Vagina (tissue), 2 donors: ENCODE measurements at places on chromosomes 6 and 20. TPM values are rescaled to one million over a fixed set of nuclear protein-coding genes. Genes with fewer than 3 reads are reported as not detected.

The AVP gene
- total RNA-seq = not detected

The HLA-DPB1 gene
- 94.8 TPM for total RNA-seq

The BRPF3 gene
- total RNA-seq = 18.7 TPM

The SYNDIG1 gene
- 3.2 TPM for total RNA-seq

The ABHD16B gene
- total RNA-seq = not detected

DNA sequence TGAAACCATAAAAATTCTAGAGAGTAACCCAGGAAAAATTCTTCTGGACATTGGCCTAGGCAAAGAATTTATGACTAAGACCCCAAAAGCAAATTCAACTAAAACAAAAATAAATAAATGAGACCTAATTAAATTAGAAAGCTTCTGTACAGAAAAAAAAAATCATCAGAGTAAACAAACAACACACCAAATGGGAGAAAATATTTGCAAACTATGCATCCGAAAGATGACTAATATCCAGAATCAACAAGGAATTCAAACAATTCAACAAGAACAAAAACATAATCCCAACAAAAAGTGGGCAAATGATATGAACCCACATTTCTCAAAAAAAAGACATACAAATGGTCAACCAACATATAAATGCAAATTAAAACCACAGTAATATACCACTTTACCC, 242.6 kb upstream of the CDYL start:
- DNase-seq = no peak

DNA sequence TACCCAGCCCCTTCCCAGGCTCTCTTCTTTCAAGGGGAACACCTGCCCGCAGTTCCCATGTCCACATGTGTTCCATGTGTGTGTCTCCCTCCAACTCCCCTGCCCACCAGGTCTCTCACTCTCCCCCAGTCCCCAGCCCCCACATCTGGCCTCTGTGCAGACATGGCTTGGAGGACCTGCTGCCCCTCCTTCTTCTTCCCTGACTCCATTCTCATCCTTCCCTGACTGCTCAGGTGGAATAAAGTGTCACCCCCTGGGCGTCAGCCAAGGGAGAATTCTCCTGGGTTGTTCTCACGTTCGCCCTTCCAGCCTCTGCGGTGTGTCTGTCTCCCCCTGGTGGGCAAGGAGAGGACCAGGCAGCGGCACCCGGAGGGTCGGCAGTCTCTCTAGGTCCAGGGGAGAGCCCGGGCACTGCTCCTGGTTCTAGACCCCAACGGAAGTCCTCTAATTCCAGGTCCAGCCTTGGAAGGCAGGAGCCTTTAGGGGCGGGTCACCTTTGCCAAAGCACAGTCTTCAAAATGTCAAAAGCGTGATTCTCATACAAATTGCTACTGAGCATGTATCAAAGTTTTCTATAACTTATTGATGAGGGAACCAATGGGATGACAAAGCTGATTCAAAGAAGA, 50.5 kb downstream of the EBF4 start:
- DNase-seq = peak; percentile 79

- DNase-seq = no peak
These were observed 104.6 kb upstream of the CDYL start for GRCh38 chr6:4671587-4672115.

DNA sequence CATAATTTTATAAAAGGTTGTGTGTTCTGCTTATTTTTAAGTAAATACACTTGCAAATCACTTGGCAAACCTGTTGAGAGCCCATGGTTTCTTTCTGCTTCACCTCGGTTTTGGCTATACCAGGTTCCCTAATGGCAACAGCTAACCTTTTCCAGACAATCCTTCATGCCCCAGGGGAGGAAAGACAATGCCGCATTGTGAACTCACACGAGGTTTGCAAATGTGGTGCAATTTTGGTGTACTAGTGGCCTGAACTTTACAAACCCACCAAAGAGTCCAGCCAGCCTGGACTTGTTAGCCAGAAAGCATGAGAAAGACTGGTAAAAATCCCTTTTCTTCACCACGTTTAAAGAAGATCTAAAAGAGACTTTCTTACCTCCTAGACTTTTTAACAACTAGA, 84.8 kb upstream of the SOX4 start:
- no peak for DNase-seq

DNA sequence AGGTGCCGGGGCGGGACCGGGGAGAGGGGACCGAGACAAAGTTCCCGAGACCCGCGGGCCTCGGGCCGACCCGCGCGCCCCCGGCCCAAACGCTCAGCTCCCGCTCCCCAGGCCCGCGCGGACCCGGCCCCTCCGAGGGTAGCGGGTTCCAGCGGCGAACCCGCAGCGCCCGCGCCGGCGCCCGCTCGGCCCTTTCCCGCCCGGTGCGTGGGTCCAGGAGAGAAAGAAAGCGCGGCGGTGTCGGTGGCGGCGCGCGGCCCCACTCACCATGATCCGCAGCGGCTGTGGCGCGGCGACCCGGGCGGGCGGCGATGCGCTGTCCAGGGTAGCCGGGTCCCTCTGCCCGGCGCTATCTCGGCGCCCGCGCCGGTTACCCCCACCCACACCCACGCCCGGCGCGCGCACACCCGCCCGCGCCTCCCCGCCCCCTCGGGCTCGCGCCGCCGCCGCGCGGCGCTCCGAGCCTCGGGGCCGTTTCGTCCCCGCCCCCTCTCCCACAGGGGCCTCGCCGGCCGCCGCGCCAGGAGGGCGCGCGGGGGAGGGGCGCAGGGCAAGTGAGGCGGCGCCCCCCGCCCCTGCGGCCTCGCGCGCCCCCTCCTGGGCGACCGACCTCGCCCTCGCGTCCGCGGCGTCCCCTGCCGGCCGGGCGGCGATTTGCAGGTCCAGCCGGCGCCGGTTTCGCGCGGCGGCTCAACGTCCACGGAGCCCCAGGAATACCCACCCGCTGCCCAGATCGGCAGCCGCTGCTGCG, at the start of gene ELOVL2:
Gene ELOVL2 (minus strand): TSS at position 345 of the 751 bp plus-strand sequence. CDS start 75 bp downstream, at position 270.
- DNase-seq = no peak

DNA sequence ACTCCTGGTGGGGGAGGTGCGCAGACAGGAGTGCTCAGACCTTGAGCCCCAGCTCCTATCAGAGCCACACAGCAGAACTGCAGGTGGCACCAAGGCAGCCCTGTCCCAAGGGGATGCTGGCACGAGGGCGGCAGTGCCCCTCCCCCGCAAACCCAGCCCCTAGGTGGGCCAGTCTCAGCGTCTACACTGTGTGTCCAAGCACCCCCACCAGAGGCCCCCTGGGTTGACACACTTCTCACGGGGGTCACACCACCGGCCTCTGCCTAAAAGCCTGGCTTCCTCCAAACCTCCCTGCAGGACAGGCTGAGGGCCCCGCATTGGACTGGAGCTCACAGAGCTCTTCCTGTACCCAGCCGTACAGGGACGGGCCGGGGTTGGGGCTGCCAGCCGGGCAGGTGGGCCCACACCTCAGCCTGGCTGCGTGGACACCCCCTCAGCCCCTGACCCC, 8.1 kb downstream of the SLC2A4RG start:
- DNase-seq = no peak

GRCh38 chr6:11062715-11063114, 18.6 kb upstream of the ELOVL2 start:
- DNase-seq = no peak

GRCh38 chr20:50172347-50173013, 18.1 kb upstream of the CEBPB start:
- DNase-seq = no peak

DNA sequence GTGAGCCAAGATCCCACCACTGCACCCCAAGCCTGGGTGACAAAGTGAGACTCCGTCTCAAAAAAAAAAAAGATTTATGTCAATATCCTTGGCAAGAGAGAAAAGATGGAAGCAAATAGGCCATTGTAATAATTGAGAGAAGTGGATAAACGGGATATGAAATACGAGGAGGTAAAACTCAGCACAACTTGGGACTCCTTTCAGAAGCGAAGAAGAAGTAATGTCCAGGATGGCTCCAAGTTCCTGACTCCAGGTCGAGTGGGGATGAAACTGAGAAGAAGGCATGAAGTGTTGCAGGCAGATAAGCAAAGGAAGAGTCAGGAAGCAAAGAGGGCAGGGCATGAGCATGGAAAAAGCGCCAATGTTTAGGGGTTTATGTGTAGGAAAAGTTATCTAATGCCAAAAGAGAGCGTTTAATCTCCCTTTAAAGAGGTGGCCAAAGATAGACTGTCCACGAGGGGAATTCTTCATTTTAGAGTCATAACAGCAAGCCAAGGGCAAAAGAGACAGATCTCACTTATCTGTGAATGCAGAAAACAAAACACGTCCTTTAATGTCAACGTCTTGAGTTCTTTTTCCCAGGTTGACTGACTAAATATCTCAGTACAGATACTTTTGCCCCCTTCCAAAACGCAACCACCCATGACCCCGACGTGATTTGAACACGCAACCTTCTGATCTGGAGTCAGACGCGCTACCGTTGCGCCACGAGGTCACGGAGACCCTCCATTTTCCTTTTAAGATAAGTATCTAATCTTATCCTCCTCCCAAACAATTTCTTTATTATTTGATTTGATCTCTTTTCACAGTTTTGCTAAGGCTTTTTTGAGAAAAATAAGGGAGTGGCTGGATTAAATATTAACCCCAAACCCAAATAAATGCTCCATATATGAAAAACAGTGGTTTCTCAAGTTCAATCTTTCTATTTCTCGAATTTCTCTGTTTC, 46.3 kb upstream of the BTN3A2 start:
- no peak for DNase-seq

- no peak for DNase-seq
These were observed 19.0 kb upstream of the KIFC1 start for GRCh38 chr6:33372526-33373123.

DNA sequence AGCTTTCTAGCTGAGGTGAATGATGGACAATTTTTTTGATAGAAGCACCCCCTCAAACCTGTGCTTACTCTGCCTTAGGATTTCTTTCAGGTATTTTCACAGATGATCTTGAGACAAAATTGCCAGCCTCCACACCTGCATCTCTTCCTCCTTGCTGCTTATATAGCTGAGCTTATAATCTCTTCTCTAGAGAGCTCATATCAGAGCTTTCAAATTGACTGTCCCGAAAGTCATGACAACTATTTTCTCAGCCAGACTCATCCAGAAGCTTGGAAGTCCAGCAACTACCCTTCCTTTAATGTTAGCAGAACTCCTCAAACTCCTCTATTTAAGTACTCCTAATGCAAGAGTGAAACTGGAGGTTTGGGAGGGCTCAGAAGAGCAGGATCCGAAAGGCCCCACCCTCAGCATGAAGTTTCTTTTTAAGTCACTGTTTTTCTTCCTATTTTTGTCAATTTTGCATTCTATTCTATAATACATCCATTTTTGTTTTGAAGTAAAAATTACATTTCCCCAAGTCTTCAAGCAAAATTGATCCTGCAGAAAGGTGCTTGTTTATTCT, 12.7 kb downstream of the CGA start:
- DNase-seq = no peak

DNA sequence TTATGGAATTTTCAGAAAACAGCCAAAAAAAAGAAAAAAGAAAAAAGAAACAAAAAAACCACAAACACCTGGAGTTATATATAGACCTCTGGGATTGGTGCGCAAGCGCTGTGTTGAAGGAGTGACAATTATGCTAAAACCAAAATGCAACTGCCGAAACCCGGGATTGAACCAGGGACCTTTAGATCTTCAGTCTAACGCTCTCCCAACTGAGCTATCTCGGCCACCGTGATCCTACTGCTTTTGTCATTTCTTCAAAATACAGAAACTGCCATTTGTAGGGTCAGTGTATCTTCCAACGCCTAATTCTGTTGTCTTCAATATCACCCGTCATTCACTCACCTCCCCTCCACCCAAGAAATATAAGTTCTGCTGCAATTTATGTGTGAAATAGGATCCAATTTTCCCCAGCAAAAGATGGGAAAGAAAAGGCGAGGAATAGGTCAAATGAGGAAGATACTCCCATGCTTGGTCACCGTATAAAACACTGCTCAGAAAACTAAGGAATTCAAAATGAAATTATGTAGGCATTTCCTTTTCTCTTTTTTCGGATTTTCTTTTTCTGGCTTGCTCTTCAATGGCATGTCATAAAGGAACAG, 116.0 kb downstream of the TRIM27 start:
- no peak for DNase-seq

DNA sequence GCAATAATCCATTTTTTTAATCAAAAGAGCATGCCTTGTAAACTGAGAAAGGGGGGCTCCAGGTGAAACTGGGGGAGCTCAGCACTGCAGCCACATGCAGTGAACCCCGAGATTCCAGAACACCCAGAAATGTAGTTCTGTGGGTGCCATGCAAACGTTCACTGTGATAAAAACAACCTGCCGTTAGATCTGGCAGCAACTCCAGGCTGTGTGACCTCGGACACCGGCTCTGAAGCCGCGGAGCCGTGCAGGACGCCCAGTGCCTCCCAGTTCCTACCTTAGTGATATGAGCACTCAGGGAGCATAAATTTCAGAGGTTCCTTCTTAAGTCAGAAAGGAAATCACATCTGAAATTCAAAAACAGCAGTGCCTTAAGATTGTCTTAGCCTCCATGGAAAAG, 85.4 kb upstream of the THBS2 start:
- DNase-seq = no peak

- DNase-seq = no peak
These were observed 9.7 kb upstream of the QKI start for GRCh38 chr6:163404825-163405265.

DNA sequence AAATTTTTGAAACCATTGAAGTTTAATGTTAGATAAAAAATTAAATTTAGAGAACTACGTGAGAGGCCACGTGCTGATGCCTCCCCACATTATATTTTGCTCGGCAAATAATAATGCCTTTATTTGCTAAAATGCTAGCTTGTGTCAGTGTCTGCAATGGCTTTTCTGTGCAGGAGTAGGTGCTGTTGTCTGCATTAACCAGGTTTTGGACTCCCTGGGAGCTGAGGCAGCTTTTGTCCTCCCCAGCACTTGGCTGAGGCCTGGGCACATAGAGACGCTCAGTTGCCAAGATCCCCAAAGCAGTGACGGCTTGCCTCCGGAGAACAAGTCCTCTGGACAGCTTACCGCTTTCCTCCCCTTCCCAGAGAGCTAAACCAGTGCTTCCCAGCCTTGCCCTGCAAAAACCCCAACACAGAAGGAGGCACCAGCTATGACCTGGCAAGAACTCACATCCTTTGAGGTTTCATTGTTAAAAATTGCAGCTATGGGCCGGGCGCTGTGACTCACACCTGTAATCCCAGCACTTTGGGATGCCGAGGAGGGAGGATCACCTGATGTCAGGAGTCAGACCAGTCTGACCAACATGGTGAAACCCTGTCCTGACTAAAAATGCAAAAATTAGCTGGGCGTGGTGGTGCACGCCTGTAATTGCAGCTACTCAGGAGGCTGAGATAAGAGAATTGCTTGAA, 59.9 kb downstream of the KAT14 start:
- no peak for DNase-seq

DNA sequence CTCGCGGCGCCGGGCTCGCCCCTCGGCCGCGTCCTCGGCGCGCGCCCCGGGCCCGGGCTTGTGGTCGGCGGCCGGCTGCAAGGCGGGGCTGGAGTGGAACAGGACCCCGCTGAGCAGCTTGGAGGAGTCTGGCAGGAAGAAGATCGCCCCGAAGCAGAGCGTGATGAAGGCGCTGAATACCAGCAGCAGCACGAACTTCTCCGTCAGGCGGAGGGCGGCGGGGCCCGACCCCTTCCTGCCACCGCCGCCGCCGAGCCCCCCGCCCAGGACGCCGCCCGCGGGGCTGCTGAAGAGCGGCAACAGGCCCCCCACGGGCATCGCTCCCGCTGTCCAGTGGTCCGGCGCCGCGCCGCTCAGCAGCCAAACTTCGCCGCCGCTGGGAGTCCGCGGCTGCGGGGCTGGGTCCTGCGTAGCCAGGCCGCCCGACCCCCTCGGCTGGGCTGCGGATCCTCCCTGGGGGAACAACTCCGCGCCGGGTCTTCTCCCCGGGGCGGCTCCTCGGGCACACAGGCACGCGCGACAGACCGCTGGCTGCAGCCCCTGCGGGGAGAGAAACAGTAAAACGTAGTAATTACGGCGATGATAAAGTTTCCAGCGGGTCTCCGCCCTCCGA, 707 bp downstream of the MAN1A1 start:
- no peak for DNase-seq

- DNase-seq = no peak
These were observed 146.7 kb downstream of the GJA10 start for GRCh38 chr6:90040931-90041330.
